ENCODE measurements at places on chromosomes 13 and 19.

GRCh38 chr13:26528527-26528926, 29.0 kb upstream of the WASF3 start:
- DNase-seq, result no peak

GRCh38 chr19:55348317-55349034, 6.0 kb downstream of the COX6B2 start:
- no peak for DNase-seq

- peak; percentile 57 for DNase-seq
These were observed 2.0 kb downstream of the PTBP1 start for GRCh38 chr19:799076-799881.

DNA sequence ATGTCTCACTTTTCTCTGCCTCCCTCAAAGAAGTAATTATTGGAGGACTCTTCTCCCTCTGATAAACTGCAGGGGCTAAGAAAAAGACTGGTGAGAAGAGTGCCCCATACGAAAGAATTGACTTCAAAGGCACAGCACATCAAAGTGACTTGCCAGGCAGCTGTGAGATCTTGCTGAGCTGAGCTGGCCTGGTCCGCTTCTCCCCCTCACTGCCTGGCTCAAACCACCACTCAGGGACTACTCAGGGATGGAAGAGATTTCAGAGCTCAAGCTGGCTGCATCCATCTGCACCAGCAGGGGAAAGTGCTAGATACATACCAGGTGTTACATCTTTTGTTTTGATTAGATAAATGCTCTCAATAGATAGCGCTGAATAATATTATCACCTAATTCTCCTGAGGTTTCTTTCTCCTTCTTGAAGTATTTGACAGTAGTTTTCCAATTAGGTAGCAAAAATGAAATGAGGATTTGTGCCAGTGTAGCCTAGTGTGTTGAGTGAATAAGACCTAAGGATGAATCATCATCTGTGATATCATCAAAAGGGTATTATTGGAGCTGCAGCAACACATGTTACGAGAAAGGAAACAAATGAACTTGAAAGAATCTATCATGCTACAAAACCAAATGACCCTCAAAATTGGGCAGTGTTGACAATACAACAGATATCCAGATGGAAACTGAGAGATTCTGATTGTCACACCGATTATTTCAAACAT, 379.8 kb downstream of the TBC1D4 start:
- DNase-seq, result no peak

DNA sequence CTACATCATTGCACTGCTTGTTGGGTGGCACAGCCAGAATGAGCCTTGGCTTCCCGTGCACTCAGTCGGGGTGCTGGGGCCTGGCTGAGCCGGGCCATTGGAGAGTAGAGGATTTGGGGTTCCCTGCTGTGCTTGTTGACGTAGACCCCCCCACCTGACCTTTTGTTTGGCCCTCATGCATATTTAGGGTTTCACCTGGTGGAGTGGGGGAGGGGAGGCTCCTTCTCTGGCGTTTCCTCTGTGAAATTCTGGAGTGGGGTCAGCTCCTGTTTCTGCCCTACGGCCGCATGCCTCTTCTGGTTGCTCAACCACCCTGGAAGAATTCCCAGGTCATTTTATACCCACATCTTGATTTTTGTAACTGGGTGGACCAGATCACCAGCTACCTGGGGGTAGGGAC, 82.8 kb downstream of the SIPA1L3 start:
- no peak for DNase-seq

DNA sequence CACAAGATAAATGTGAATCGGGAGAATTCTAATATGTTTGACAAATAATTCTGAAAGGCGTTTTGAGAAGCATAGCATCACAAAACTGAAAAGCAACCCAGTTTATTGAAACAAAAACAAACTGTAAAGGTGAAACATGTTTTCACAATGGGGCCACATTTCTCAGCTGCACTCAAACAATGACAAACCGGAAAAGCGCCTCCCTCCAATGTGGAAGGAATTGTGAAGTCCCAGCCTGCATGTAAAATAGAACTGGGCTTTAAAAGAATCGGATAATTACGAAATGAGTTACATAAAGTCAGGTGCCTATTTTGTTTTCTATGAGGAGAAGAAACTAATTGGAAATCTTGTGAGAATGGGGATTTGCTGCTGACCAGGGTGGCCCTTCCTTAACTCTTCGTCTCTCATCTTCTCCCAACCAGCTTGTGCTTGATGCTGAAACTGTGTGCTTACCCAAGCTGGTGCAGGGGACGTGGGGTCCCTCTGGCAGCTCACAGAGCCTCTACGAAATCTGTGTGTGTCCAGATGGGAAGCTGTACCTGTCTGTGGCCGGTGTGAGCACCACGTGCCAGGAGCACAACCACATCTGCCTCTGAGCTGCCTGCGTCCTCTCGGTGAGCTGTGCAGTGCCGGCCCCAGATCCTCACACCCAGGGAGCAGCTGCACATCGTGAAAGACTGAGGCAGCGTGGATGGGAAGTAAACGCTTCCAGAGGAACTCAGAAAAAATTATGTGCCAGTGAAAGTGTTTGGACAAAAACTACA, 109.4 kb downstream of the SACS start:
- DNase-seq, result no peak

DNA sequence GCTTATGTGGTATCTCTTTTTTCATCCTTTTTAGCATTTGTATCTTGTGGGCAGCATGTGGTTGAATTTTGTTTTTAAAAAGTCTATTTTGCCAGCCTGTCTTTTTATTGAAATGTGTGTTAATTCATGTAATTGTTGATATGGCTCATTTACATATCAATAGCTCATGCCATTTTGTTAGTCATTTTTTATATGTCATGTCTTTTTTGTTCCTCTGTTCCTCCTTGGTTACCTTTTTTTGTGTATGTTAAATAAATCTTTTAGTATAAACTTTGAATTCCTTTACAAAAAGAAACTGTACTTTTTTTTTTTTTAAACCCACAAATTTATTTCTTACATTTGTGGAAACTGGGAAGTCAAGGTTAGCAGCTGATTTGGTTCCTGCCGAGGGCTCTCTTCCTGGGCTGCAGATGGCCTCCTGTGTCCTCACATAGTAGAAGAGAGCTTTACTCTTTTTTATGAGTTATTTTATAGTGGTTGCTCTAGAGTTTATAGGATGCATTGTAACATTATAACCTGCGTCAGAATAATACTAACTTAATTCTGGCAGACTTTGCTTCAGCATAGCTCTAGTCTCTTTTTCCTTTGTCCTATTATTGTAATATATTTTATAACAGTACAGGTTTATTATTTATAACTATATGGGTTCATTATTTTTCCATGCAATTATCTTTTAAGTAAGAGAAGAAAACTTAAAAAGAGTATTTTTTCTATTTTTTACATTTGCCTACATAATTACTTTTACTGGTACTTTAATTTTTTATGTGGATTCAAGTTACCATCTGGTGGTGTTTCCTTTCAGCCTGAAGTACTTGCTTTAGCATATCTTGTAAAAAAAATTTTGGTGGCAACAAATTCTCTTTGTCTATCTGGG, 86.3 kb downstream of the URI1 start:
- no peak for DNase-seq

- DNase-seq, result no peak
These were observed 14.4 kb upstream of the GTF2F2 start for GRCh38 chr13:45105895-45106294.

DNA sequence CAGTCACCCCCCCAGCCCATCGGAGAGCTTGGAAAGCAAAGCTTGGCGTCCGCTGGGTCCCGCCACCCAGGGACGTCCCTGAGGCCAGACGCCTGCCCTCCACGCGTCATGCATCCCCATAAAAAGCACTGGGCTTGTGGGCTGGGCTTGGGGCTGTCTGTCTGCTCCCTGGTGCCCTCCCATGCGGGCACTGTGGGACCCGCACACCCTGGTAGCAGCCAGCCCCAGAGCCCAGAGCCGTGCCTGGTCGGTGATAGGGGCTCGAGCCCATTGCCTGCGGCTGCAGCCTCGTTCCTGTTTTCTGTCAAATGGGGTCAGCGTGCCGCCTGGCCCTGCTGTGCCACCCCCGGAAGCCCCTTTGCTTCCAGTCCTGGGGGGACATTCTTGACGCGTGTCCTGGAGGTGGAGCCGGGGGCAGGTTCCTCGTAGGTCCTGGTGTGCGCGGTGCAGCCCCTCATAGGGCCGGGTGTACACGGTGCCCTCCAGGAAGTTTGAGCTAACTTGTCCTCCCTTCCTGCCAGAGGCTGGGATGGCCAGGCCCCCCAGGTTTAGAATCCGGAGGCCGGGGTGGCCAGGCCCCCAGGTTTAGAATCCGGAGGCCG, 4.3 kb upstream of the GZMM start:
- no peak for DNase-seq

DNA sequence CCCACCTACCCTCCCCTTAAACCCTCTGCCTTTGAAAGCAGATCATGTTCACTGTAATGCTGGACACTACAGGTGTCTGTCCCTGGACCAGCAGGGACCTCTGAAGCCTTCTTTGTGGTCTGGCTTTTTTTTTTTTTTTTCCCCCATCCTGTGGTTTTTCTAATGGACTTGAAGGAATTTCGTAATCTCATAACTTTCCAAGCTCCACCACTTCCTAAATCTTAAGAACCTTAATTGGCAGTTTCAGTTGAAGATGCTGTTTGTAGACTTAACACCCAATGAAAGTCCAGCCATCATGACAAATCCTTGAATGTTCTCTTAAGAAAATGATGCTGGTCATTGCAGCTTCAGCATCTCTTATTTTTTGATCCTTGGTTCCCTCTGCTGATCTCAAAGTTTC, 45.0 kb upstream of the LRCH1 start:
- no peak for DNase-seq

GRCh38 chr19:47790398-47790814, 11.9 kb downstream of the SELENOW start:
- peak; percentile 84 for DNase-seq

GRCh38 chr13:18943721-18944391, 237.8 kb downstream of the TUBA3C start:
- no peak for DNase-seq

DNA sequence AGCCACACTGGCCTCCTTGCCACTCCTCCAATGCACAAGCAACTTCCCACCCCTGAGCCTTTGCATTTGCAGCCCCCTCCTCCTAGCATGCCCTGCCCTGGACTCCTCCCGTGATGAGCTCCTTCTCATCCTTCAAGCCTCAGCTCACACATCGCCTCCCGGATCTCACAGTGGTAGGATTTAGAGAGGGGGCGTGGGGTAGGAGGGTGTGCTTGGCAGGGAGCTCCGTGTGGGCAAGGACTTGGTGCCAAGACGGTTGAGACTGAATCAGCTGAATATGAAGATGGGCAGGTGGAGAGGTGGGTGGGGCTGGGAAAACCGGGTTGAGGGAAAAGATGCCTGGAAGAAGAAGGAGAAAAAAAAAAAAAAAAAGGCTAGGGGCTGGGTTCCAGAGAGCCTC, 48.4 kb upstream of the ZNRF4 start:
- no peak for DNase-seq

DNA sequence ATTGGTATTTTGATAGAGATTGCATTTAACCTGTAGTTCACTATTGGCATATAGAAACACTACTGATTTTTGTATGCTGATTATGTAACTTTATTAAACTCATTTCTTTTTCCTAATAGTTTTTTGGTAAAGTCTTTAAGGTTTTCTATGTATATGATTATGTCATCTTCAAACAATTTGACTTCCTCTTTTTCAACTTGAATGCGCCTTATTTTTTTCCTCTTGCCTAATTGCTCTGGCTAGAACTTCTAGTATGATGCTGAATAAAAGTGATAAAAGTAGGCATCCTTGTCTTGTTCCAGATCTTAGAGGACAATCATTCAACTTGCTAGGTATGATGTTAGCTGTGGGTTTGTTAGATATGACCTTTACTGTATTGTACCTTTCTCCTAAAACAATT, 1034.9 kb downstream of the PCDH9 start:
- no peak for DNase-seq

- no peak for DNase-seq
These were observed 2878.3 kb upstream of the PCDH20 start for GRCh38 chr13:64293923-64294322.

DNA sequence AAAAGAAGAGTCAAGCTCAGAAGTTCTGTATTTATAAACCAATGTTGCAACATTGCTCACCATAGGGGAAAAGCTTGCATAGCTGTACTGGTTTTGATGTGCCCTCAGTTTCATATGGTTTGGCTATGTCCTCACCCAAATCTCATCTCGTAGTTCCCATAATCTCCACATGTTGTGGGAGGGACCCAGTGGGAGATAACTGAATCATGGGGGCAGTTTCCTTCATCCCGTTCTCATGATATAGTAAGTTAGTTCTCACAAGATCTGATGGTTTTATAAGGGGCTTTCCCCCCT, 73.9 kb downstream of the TNFRSF19 start:
- DNase-seq, result no peak

GRCh38 chr13:100434010-100434763, 154.4 kb downstream of the GGACT start:
- DNase-seq, result peak; percentile 45

- DNase-seq, result no peak
These were observed 1893.0 kb upstream of the PCDH20 start for GRCh38 chr13:63308549-63309165.

GRCh38 chr19:40932008-40932959, 50.3 kb upstream of the CYP2A7 start:
- no peak for DNase-seq

DNA sequence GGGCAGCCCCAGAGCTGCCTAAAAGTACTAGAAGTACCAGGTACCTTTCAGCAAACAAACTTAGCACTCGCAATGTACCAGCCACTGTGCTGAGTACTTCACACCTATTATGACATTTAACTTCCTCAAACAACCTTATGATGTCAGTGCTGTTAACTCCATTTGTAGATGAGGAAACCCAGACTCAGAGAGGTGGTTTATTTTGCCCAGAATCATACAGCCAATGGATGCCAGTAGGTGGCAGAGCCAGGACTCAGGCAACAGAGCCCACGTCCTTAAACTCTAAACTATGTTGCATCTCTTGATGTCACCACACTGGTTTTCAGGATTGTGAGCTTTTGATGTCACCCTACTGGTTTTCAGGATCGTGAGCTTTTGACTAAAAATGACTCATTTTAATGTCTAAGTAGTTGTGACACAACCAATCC, 78.9 kb downstream of the FLT1 start:
- DNase-seq, result no peak

DNA sequence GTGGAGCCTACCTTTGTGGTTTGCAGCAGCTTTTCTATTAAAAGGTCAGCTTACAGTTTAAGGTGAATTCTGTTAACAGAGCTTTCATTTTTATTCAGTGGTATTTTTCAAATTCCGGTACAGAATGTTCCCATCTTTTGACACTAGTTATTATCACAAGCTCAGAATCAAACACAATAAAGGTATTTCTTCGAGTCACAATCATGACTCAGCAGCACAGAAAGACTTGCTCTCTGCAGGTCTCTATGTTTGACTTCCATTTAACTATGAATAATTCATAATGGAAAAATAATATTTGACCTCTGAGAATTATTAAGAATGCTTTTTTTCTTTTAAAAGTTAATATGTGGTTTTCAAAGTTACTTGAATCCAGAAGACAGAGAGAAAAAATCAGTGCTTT, 28.2 kb downstream of the DACH1 start:
- DNase-seq, result no peak

DNA sequence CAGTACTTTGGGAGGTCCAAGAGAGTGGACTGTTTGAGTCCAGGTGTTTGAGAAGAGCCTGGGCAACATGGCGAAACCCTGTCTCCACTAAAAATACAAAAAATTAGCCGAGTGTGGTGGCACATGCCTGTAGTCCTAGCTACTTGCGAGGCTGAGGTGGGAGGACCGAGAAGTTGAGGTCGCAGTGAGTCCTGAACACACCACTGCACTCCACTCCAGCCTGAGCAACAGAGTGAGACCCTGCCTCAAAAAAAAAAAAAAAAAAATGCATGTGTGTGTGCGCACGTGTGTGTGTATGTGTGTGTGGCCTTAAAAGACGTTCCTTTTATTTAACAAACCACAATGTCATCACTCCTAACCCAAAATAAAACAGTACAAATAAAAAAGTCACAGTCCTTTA, 62.6 kb downstream of the MAP4K1 start:
- DNase-seq, result no peak

GRCh38 chr19:14089662-14090508, 666 bp downstream of the SAMD1 start:
- DNase-seq, result peak; percentile 61
